Hematopoietic multipotent progenitor cell treated with erythropoietin and hydrocortisone succinate and interleukin-3 and kit ligand, for 15 days (in vitro differentiated cells): ENCODE measurements at places on chromosomes 1 and 21.

- DNase-seq: no peak
Measured at GRCh38 chr1:114097109-114097508, 56.6 kb downstream of the SYT6 start.

GRCh38 chr1:240608707-240609106 lies 3.2 kb downstream of the GREM2 start:
- no peak for DNase-seq

GRCh38 chr1:216580538-216581057 lies 142.6 kb downstream of the ESRRG start:
- no peak for DNase-seq

DNA sequence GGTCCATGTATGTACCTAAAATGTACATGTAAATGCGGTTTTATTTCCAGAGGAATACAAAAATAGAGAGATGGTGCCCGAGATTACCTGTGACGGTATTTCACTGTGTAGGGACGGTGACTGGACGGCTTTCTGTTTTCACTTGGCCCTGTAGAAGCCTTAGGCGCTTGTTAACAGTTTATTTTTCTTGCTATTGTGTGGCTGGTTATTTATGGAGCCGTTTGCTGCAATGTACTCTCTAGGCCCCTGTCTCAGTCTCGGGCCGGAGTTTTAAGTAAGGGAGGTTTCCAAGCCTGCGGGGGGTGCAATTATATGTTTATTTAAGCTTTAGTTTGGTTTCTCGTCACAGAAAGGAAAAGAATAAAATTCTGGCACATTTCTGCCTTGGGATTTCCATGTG lies 413 bp downstream of the EFCAB7 start:
- DNase-seq: no peak

- no peak for DNase-seq
Measured at GRCh38 chr1:201224666-201225370, 34.2 kb downstream of the IGFN1 start.

GRCh38 chr1:66679140-66679539 lies 73.1 kb upstream of the DYNLT5 start:
- DNase-seq: no peak

GRCh38 chr1:172168597-172168872 lies 251.9 kb upstream of the C1orf105 start:
- DNase-seq: no peak

GRCh38 chr1:65724151-65724550 lies 68.5 kb upstream of the PDE4B start:
- no peak for DNase-seq

GRCh38 chr1:21256776-21257175 lies 33.5 kb downstream of the ECE1 start:
- no peak for DNase-seq
